ENCODE measurements at places on chromosomes 6 and 20. TPM values are rescaled to one million over a fixed set of nuclear protein-coding genes. Genes with fewer than 3 reads are reported as not detected.

The THBD gene
- 15.6 TPM for total RNA-seq

DNA sequence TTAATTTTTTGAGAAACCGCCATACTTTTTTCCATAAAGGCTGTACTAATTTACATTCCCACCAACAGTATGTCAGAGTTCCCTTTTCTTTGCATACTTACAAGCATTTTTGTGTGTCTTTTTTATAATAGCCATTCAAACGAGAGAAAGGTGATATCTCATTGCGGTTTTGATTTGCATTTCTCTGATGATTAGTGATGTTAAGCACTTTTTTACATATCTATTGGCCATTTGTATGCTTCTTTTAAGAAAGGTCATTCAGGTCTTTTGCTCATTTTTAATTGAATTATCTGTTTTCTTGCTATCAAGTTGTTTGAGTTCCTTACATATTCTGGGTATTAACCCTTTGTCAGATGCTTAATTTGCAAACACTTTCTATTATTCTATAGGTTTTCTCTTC, 176.1 kb upstream of the UFL1 start:
- DNase-seq, result no peak

DNA sequence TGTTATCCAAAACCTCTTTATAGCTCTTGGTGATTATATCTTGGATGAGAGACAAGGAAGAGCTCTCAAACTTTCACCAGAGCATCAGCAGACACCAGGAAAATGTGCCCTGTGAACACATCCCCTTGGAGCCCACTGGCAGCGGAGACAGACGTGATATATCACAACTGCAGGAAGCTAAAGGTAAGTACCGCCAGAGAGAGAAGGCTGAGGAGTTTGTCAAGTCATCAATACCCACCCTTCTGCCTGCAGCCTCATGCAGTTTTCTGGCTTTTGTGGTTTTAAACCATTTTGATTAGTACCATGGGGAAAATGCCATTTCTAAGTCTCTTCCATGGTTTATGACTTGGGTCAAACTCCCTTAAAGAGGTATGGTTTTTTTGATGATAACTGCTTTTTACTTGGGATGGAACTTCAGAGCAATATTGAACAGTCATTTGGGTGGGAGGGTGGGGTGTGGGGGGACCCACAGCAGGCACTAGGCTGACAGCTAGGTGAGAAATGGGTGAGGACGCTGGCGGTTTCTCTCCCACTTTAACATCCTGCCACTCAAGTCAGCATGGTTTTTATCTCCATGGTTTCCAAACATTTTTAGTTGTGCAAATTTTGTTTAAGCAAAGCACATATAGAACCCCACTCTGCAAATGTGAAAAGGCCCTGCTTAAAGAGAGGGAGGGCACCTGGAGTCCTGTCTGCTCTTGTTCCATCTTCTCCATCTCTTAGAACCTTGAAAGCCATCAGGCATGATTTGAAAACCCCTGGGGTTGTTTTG, 108.4 kb downstream of the SCML4 start:
- DNase-seq, result no peak

GRCh38 chr20:47230811-47231256, 125.7 kb downstream of the ZMYND8 start:
- DNase-seq, result peak; percentile 19

DNA sequence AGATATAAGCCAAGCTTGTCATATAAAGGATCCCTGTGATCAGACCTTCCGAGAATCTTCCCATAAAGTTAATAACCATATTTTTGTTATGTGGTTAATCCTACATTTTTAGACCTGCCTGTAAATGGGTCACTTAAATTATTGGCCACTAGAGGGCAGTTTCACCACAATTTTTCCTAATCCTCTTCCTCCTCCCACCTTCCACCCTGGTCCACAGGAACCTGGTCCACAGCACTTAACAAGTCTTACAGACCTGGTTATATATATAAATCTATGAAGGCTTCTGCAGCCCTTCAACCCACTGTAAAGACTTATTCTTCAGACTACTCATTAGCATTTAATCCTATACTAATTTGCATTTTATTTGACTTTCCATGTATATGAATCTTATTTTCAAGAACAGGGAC, 28.3 kb downstream of the MRS2 start:
- DNase-seq, result peak; percentile 65

DNA sequence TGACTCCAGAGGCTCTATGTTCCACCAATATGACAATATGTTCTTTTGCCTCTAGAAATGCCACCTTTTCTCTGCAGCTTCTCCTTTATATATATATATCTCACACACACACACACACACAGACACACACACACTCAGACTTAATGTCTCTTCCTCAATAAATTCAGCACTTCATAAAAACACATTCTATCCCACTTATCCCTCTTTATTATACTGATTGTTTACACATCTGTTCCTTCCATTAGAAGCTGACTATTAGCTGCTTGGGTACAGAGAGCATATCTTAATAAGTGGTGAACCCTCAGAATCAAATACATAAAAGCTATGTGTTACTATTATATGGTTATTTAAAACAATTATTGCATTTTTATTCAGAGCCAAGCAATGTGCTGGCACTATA, 23.3 kb downstream of the NRSN1 start:
- no peak for DNase-seq

DNA sequence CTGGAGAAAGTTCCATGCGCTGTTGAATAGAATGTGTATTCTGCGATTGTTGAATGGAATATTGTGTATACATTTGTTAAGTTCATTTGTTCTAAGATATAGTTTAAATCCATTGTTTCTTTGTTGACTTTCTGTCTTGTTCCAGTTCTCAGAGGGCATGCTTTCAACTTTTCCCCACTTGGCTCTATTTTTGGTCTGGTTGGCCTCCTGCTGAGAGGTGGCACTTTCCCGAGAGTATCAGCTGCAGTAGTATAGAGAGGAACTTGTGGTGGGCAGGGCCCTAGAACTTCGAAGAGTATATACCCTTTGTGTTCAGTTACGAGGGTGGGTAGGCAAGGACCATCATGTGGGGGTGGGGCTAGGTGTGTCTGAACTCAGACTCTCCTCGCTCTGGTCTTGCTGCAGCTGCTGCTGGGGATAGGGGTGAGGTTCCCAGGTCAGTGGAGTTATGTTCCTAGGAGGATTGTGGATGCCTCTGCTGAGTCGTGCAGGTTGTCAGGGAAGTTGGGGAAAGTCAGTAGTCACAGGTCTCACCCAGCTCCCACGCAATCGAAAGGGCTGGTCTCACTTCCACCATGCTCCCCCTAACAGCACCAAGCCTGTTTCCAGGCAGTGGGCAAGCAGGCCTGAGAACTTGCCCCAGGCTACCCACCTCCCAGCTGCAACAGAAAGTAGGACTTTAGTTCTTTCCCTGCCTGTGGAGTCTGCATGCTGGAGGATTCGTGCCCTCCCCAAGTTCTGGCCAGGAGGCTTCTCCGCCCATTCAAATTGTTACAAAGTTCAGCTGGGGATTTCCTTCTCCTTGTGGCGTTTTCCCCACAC, 118.9 kb upstream of the SSTR4 start:
- DNase-seq, result no peak

DNA sequence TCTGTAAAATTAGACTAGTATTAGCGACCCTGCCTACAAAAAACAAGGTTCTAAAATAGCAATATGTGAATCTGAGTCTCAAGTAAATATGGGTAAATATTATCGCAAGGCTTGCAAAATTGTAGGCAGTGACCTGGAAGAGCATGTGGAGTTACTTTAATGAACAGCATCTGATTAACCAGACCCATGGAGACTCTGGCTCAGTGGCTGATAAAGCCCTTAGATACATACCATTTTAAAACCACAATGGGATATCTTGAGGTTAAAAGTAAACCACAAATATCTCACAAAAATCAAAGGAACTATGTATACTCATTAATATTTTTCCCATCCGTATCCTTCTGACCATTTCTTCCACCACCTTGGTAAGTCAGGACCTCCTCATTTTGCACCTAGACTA, 187.0 kb downstream of the MTFR2 start:
- no peak for DNase-seq

DNA sequence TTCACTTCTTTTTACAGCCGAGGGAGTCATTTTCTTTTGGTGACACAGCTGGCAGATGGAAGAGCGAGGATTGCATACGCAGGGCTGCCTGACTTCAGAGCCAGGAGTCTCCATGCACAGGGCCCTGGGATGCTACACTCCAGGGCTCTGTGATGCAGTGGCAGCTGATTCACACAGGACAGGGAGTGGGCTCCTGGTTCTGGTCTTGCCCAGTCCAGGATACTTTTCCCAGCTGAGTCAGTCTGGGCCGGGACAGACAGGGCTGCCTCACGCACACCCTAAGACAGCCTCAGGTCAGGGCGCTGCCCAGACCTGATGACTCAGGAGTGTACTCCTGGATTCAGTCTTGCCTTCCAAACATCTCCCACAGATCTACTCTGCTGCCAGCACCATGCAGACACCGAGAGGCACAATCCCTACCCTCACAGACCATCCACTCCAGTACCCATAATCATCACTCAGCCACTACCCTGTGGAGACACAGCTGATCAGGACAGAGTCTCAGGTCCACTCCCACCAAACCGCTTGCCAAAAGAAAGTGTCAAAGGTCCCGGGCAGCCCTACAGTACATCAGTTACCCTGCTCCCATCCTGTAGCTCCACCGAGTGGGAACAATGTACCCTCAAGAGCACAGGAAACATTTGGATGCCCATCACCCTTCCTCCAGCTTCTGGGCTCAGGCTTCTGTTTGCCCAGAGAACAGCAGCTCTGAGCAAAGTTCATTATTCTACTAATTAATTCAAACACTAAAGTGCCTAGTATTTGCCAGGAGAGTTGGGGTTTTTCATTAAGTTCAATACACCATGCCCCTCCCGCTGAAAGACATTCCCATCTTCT, 11.5 kb downstream of the SDC4 start:
- DNase-seq, result peak; percentile 99

DNA sequence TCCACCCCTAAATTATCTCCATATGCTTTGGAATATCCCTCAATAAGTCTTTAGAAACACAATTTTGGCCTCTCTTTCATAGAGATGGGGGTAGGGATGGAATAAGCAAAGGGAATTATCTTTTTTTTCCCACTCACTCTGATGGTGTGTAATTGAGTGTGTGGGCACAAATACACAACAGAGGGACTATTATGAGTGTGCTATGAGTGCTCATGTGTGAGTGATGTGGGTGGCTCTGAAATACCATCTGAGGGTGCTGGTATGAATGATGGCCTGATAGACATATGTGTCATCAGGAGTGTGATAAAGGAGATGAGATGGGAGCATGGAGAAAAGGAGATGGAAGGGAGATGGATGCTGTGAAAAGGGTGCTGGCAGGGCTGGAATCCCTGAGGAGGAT, 35.6 kb downstream of the GSS start:
- DNase-seq, result no peak

DNA sequence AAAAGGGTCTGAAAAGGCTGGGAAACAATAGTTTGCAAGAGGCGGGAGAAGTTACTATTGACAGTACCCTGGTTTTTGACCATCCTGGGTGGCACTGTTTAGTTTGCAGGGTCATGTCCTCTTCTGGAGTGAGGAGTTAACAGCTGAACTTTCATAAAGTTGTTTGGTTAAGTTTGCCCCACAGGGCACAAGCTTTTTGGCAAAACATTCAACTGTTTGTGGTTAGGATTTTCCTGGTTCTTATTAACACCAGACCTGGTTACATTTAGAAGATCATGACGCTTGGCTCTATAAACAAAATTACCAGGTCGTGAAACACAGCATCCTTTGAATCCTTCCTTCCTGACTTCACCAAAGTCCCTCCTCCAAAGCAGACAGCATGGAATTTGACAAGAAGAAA, 106.1 kb downstream of the RIN2 start:
- peak; percentile 42 for DNase-seq

GRCh38 chr20:3541887-3542721, 71.3 kb downstream of the ATRN start:
- no peak for DNase-seq

The CYP39A1 gene
- not detected for total RNA-seq

- peak; percentile 96 for DNase-seq
Observed at GRCh38 chr6:158219228-158219627, 51.1 kb downstream of the GTF2H5 start.

The TSHZ2 gene
- total RNA-seq, result 13.4 TPM

GRCh38 chr6:48111143-48111506, at the start of gene PTCHD4:
PTCHD4 (minus strand) TSS chr6:48111197; CDS start chr6:48068957, 42,240 bp downstream.
- DNase-seq, result peak; percentile 52

The RPP21 gene
- 40.2 TPM for total RNA-seq

The RGS19 gene
- total RNA-seq, result 13.2 TPM

The OR2H1 gene
- total RNA-seq, result not detected

DNA sequence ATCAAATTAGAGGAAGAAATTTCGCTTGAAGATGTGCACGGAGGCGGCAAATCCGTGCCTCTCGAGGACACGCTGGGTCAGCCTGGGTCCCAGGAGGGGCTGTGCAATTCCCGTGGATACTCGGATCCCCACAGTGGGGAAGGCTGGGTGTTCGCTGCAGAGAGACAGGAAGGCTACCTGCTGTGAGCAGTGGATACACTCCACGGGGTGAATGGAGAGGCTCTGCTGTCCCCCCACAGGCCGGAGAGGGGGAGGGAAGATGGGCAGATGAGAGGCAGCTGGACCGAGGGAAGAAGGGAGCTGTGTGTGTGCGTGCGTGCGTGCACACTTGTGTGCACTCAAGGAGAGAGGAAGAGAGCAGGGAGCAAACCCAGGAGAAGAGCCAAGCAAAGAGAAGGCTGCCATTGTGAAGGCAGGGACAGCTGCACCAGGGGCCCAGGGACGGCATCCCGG, 57.3 kb downstream of the SULF2 start:
- DNase-seq, result no peak

The DST gene
- total RNA-seq, result 411 TPM

DNA sequence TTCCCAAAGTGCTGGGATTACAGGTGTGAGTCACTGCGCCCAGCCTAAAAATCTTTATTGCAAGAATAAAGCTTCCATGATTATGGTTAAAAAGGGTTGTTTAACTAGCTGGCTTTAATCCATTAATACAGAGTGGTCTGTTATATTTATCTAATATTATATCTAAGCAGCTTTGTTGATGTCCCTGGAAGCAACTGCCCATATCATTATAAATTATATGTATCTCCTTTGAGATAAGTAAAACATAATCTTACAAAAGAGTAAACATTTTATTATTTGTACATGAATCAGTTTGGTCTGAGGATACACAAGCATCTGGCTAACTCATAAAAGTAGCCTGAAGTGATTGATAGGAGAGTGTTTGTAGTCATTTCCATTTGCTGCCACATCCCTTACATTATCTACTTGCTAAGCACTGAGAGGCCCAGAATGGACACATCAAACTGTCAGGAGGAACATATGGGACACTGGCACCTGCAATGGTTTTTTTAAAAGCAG, 46.9 kb downstream of the TRAF3IP2 start:
- DNase-seq, result no peak

DNA sequence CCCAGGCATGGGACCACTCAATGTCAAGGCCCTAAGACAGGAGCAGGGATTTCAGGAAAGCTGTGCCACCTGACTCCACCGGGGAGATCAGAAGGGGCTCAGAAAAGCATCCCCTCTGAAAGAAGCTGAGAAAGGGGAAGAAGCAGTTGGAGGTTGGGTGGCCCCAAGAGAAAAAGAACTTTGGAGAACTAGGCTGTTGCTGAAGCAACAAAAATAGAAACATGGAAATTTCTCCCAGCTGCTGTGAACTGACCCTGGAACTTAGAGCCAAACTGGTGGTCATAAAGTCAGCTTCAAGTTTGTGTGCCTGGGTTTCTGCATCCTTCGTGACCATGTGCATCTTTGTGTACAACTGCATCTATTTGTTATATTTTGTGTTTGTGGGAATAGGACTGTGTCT, 534.5 kb downstream of the MAFB start:
- DNase-seq, result no peak

- no peak for DNase-seq
Observed at GRCh38 chr20:771741-772464, 3.6 kb upstream of the SLC52A3 start.

All from GM23248 (cell line).